ENCODE measurements at places on chromosomes 5 and 9.

GRCh38 chr9:136969150-136969549 is 8.2 kb upstream of the PTGDS start:
- no peak for DNase-seq

DNA sequence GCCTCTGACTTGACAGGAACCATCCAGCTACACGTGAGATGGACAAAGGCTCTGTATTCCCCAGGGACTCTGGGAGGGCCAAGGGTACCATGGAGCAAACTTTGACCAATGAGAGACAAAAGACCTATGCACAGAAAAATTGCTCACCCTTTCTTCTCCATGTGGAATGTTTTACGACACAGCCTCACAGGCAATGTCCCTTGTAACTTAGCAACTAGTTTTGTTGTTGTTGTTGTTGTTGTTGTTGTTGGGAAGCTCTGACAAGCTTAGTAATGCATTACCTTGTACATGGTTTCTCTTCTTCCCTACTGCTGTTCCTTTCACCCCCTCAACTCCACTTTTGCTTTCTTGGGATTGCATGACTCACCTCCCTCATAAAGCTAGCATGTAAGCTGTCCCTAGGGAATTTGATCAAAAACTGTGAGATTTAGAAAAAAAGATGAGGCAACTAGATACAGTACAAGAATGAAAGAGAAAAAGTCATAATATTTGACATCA is 550.9 kb downstream of the RAB3C start:
- no peak for DNase-seq

- no peak for DNase-seq
These were observed 141.7 kb upstream of the PRLR start for GRCh38 chr5:35371951-35372426.

DNA sequence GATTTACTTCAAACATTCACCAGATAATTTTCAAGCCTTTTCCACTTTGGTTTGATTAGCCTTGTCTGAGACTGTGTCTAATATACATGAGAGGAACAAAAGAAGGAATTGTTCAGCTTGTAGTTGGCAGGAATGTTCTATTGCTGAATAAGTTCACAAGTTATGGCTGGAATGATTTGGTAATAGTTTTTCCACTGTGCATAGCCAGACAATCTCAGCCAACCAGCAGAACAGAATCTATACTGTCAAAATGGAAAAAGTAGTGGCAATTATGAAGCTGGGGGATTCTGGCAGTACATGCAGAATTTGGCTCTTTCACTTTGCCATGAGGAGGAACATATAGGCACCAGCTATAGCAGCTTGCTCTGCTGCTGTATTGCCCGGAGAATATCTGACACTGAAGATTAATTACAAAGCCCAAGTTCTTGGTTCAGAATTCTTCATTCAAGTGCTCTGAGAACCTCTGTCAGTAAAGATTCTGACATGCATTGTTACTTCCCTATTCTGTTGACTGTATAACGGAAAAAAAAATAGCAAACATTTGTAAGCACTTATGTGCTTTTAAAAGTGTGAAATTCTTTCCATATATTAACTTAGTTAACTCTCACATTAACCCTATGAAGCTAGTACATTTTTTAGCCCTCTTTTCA is 150.6 kb downstream of the PRR16 start:
- no peak for DNase-seq

- no peak for DNase-seq
These were observed 56.4 kb downstream of the SCAMP1 start for GRCh38 chr5:78416677-78417425.

- DNase-seq, result no peak
These were observed 12.2 kb upstream of the PLPP1 start for GRCh38 chr5:55546947-55547346.

- no peak for DNase-seq
These were observed 96.9 kb downstream of the DENND1A start for GRCh38 chr9:123832858-123833650.

DNA sequence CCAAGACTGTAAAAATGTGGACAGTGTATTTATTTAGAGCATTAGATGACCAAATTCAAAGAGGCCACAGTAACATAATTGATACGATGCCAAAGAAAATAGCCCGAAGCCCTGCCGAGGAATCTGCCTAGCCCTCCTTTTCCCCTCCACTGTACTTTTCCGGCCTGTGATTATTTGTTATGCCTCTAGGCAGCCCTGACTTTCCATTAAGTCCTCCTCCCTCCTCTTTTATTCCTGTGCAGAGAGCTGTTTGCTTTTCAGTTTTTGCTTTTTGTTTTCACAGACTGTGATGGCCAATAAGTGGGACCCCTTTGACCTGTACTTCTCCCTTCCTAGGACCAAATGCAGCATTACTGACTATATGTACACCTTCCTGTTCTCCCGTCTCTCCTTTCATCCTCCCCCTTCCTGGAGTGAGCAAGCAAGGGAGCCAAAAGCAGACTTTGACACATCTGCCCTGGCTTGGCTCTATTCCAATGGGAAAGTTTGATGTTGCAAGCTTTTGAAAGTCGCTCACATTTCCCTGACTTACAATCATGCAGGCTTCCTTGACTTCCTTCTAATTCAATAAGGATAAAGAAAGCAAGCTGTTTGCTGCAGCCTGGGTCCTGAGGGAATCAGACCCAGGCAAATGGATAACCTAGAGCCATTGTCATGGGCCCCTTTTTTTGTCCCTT is 76.1 kb downstream of the NREP start:
- no peak for DNase-seq

DNA sequence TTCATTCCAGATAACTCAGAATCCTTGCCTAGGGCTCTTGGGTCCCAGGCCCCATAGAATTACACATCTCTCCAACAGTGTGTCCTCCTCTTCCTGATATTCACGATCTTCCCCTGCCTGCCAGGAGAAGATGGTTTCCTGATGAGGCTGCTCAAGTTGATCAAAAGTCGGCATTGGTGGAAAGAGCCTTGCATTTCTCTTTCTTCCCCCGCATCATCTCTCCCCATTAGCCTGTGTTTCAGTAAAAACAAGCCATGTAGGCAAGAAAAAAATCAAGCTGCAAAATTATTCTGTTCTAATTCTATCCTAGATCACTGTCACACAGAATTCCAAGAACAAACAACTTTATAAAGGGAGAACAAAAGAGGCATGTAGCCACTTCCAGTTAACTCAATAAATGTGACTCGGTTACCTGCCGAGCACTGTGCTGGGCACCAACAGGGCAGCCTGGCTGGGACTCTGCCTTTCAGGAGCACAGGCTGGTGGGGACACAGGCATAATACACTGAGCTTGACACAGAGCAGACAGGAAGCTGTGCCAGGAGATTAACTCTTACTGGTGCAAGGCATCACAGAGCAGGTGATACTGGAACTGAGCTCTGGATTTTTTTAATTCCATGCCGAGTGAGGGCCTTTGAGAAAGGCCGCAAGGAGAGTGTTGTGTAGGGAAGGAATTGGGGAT is 25.6 kb downstream of the TMOD1 start:
- no peak for DNase-seq

DNA sequence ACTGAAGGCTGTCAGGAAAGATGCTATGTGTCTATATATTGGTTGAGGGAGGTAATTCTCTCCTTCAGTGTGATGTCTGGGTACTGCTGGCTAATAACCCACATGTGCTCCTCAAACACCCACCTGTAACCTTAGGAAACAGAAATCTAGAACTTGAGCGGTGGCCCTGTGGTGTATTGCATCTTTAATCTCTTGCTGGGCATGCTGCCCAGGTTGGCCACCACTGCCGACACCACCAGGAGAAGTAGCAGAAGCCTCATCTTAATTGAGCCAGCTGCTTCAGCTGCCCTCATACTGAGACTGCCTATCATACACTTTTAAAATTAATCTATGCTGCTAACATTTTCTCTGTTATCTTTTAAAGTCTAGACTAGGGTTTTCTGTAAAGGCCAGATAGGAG is 103.5 kb upstream of the C5orf63 start:
- DNase-seq, result no peak

GRCh38 chr9:127805620-127806019 is 2.9 kb downstream of the FPGS start:
- peak; percentile 36 for DNase-seq

DNA sequence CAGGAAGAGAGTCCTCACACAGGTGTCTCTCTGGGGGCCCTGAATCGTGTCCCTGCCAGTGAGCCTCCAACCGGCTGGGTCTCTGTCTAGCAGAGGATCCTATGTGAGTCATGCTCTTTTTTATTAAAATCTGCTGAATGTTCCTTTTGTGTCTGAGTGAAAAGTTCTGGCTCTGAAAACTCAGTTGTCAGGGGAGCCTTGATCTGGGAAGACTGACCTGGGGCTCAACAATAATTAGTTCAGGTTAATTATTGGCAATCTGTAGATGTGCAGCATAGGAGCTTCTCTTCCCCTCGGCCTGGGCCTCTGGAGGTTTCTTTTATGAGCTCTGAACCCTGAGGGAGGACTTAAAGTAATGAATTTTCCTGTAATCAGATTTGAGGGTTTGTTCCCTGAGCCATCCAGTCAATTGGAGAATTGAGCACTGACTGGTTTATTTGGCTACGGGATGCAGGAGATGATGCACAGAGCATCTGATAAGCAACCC is 45.2 kb downstream of the ALG2 start:
- DNase-seq, result no peak

- DNase-seq, result no peak
These were observed 466.3 kb downstream of the EFNA5 start for GRCh38 chr5:107204413-107204812.

DNA sequence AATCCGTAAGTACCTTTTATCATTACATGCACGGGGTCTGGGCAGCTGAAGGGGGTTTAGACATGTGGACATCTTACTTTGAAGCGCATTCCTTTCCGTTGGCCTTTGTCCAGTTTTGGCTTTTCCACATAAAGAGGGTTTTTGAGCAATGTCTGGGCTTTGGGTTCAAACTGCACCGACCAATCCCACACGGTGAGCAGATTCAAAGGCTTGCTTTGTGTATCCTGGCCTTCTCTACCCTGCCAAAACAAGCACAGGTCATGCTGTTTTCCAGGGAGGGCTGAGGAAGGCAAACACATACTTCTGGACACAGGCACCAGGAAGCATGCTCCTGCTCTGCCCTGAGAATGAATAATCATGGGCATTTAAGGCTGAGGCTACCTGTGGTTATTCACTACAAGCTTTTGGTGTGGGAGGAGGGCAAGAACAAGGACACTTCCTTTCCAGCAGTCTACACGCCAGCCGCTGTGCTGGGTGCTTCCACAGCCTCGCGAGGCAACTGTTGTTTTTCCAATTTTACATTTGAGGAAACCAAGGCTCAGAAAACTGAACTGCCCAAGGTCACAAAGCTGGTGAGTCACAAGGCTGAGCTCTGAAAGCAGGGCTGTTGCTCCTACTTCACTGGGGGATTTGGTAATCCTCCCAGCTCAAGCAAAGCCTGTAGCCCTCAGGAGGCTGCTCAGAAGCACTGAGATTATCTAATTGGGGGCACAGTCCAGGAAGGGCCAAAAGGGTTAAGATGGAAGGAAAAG is 59.8 kb upstream of the GOLPH3 start:
- DNase-seq, result no peak

DNA sequence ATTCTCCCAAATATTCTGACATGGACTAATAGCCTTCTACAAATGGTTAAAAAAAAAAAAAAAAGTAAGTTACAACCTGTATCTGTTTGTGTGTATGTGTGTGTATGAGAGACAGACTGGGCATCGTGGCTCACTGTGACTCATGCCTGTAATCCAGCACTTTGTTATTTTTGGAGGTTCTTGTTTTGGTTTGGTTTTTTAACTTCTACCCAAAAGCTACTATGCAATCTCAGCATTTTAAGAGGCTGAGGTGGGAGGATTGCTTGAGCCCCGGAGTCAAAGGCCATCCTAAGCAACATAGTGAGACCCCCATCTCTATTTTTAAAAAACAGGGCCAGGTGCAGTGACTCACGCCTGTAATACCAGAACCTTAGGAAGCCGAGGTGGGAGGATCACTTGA is 17.6 kb upstream of the HAVCR1 start:
- no peak for DNase-seq

DNA sequence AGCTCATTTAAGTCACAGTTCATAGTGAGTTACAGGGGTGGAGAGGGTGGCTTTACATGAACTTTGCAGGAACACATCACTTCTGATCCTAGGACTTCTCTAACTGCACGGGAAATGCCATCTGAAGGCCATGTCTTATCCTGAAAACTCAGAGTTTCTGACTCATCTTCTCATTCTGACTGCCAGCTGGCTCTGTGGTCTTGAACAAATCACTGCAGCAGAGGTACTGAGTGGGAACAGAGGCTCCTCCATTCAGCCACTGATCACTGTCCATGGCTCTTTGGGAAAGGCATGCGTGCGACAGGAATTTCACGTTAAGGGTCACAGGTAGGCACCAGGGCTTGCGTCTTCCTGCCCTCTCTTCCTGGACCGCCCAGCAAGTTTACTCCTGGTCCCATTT is 114.6 kb upstream of the LRRTM2 start:
- no peak for DNase-seq

GRCh38 chr9:136239983-136240330 is 5.7 kb downstream of the QSOX2 start:
- no peak for DNase-seq

DNA sequence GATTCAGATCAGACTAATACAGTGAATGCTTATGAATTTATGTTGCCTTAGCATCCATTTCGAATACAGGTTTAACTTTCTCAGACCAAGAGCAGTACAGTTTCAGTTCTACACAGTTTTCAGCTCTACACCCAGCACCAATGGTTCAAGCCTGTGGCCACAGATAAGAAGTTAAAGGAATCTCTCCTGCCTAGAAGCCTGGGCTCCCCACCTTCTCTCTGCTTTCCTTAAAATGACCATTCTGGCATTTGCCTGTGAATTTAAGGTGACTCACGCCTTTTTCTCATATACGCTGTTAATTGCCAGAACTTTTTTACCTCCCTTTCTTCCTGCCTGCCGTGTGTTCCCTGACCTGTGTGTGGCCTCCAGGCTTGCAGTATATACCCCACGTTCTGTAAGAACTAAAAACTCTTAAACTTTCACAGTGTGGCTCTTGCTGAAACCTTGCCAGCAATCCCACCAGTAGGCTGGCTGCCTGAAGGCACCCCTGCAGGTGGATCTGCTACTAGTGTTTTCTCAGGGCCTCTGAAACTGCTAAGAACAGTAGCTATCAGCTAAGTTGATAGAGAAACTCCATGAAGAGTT is 692.8 kb upstream of the CDH18 start:
- no peak for DNase-seq

DNA sequence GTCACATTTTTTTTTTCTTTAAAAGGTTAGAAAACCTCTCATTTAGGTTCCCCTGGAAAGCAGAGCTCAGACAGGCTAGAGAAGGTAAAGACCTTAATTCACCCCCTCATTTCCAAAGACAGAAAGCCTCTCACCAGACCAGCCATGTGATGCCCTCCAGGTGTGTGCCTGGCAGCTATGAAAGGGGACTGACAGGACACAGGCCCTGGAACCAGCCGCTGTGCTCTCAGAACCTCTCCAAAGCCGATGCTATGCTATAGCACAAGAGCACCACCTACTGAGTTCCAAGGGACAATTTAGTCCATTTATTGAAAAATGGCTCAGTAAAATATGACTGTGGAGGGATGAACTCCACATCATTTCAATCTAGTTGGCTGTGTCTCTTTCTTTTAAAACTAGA is 48.8 kb downstream of the FANCC start:
- DNase-seq, result no peak
